ENCODE measurements at places on chromosomes 4 and X.

GRCh38 chr4:110184140-110184790 is 14.2 kb downstream of the ELOVL6 start:
- no peak for DNase-seq

DNA sequence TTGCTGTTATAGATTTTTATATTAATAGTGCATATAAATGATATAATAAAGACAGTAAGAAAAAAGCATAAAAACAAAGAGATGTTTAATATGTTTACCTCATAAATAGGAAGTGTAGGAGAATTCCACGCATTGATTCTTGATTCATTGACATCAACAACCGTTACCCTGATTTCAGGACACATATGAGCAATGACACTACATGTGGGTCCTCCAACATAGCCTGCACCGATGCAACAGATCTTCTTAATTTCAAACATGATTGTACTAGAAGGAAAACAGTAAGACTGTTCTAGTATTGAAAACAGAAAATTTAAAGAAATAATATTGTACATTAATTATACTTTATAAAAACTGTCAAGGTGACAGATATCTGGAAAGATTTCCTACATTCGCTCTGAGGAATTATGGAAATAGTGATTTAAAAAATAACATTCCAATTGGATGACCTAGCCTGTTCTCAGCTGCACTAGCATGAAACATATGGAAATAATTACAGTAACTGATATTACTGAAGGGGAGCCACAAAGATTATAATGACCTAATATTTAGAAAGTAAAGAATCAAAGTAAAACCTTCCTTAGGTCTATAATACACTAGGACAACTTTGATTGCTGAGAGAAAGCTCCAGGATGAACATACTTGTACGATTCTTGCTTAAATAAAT is 5.9 kb downstream of the UGDH start:
- no peak for DNase-seq

DNA sequence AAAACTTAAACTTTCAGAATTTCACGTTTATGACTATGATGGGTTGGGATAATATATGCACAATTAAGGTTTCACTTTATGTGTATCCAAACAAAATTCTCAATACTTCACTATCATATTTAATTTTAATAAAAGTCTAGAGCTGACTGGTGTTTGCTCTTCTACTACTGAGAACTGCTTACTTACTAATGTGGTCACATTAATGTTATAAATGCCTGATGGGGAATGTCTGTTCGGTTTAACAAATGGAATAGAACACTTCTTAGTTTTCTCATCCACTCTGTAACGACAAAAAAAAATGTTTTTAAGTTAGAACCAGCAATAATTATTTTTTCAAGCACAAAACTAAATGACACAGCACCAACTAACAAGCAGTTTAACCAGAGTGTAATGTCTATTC is 34.3 kb downstream of the CDKL2 start:
- DNase-seq, result no peak

DNA sequence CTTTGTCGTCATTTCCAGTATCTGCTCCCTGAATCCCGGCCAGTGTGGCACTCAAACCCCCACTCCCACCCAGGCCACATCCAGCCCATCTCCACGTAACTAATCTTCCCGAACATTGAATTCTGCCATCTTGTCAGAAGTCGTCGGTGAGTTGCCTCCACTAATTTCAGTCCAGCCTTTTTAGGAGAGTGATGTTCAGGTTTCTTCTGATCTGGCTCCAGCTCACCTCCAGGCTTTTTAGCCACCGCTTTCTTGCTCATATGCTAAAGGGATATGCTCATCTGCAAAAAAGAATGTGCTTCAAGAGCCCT is 1.3 kb downstream of the TMEM165 start:
- no peak for DNase-seq

- DNase-seq, result no peak
These were observed 40.8 kb downstream of the SORCS2 start for GRCh38 chr4:7233006-7233580.

GRCh38 chrX:22276781-22277180 is 4.1 kb downstream of the CBLL2 start:
- DNase-seq, result no peak

DNA sequence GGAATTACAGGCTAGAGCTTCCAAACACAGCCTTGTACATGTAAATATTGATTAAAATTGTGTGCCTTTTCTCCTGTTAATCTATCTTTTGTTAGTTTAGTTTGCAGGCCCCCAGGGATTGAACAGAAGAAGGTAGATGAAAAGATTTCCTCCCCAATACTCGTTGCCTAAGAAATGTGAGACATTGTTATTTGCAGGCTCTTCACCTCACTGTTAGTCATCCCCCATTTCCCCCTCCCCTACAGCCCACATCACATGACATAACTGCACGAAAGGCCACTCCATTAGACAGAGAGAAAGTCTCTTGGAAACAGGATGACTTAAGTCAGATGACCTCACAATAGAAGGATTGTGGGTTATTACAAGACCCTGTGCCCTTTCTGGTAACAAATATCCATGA is 13.3 kb upstream of the MID1 start:
- no peak for DNase-seq

DNA sequence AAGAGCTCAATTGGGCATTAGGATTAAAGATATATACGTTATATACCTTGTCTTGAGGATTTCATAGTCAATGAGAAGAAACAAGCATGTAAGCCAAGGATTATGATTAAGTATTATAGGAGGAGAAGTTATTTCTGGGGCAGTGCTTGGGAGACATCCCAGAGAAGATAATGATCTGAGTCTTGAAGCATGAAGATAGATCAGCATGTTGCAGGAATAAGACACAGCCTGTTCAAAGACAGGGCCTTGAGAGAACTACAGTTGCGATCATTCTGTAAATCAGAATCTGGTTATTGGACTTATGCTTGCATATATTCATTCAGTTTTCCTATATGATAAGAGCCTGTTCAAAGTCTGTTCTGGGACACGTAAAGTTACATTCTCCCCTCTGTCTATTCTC is 862.2 kb upstream of the FTHL17 start:
- DNase-seq, result no peak

GRCh38 chr4:182286035-182286434 is 42.8 kb downstream of the TENM3 start:
- no peak for DNase-seq

- DNase-seq, result no peak
These were observed 523.3 kb downstream of the SMARCA1 start for GRCh38 chrX:129000018-129000417.

- no peak for DNase-seq
These were observed 10.5 kb upstream of the RNF128 start for GRCh38 chrX:106716004-106716403.

DNA sequence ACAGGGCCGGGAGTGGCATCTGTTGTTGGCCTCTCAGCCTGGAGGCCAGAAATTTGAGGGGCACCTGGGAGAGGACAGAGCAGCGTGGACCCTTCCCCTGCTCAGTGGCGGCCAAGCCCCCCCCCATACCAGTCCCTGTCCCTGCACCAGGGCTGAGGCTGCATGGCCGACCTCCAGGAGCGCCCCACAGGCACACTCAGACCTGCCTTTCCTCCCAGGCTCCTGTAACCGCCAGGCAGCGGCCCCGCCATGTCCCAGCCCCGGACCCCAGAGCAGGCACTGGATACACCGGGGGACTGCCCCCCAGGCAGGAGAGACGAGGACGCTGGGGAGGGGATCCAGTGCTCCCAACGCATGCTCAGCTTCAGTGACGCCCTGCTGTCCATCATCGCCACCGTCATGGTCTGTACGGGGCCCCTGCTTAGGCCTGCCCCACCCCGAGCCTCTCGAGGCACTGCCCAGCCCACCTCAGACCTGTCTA is 15.3 kb downstream of the TMEM175 start:
- DNase-seq, result no peak

- no peak for DNase-seq
These were observed 58.6 kb downstream of the GATB start for GRCh38 chr4:151702256-151702655.

DNA sequence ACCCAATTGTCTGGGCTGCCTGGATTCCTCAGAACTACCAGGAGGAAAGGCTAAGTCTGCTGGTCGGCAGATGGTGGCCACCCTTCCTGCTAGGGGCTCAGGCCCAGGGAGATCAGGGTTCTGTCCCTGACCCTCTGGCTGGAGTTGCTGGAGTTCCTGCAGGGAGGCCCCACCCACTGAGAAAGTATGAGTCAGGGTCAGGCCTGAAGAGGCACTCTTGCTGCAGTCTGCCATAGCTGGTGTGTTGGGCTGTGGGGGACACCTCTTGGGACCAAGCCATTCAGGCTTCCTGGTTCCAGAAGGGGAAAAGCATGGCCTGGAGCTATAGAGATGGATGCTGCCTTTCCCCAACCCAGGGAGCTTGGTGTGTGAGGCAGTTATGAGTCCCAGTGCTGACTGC is 40.4 kb upstream of the PCDH18 start:
- DNase-seq, result no peak

GRCh38 chrX:33252306-33252825 is 41.0 kb upstream of the DMD start:
- DNase-seq, result no peak

DNA sequence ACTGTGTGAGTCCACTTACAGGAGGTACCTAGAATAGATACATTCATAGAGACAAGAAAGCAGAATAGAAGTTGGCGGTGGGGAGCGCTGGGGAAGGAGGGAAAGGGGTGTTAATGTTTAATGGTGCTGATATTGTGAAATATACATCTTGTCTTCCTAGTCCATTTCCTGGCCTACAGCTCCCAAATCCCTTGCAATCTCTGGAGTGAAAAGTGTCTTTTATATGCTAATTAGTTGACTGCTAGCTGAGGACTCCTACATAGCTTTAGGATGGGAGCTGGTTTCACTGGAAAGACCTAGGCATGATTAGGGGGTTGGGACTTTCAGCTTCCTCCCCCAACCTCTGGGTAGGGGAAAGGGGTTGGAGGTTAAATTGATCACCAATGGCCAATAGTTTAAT is 36.0 kb downstream of the FUNDC1 start:
- no peak for DNase-seq

DNA sequence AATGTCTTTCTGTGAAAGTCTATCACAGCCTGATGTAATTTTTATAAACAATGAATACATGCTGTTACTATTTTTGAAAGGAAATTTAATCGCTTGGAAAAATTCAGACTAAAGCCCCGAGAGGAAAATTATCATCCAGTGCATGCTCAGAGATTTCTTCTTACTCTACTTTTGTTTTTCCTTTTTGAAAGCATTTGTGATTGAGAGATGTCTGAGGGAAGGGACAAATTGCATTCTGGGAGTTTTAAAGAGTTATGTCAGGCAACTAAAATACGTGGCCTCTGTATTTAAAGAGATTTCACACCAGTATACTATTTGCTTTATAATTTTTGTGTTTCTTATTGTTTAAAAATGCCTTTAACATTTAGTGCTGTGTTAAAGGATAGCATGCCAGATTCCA is 1.4 kb upstream of the ZFX start:
- no peak for DNase-seq

GRCh38 chr4:118741301-118741855 is 56.2 kb downstream of the METTL14 start:
- DNase-seq, result no peak

- DNase-seq, result no peak
These were observed 13.1 kb downstream of the DCHS2 start for GRCh38 chr4:154478547-154478946.

DNA sequence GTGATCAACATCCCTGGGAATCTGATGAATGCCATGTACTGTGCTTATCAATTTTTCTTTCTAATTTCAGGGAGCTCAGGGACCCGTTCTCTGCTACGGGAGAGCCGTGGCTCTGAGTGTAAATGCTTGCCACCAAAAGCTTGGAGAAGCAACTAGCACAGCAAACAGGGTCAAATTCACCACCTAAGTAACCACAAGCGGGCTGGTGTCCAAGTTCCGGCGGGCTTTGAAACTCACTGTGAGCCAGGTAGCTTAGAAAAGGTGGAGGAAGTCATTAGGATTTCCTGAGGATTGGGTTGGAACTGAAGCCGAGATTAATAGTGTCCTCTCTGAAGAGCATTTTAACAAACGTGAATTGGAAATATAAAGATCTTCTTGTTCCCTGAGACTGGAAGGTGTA is 87.2 kb downstream of the CLDN34 start:
- DNase-seq, result no peak

GRCh38 chrX:30495468-30495867 is 82.1 kb downstream of the TASL start:
- no peak for DNase-seq

DNA sequence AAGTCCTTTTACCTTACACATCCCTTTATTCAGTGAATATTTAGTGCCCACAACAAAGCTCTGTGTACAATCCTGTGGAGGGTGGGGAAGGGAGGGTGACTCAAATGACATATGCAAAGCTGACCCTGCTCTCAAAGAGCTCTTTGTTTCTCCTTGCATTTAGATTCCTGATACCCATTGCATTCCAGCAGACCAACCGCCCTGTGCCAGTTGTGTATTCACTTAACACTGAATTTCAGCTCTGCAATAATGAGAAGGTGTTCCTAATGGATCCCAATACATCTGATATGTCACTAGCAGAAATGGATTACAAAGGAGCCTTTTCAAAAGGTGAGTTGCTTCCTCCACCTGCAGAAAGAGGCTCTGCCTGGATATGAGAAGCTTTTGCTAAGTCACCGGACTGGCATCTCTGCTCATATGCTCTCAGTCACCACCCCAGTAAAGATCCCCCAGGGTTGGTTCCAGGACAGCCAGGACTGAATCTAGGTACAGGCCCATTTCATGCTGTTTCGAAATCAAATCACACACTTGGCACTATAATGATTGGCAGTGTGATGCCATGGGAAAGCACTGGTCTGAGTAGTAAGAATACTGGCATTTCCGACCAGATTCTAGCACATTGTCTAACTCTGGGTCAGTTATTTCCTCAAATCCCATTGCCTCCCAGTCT is 17.1 kb upstream of the ANXA3 start:
- no peak for DNase-seq

DNA sequence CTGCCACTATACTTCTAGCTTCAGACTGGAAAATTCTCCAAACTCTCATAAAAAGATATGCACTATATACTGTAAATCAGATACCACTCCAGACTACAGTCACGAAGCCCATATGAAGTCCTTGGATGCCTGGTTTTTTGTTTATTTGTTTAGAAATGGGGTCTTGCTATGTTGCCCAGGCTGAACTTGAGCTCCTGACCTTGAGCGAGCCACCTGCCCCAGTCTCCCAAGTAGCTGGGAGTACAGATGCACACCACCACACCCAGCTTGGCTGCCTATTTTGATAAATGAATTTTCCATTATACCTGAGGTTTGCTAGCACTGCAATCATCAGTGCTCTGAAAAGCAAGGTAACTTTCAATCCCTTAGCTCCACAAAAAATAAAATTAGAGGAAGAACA is 53.1 kb downstream of the ELF2 start:
- no peak for DNase-seq

DNA sequence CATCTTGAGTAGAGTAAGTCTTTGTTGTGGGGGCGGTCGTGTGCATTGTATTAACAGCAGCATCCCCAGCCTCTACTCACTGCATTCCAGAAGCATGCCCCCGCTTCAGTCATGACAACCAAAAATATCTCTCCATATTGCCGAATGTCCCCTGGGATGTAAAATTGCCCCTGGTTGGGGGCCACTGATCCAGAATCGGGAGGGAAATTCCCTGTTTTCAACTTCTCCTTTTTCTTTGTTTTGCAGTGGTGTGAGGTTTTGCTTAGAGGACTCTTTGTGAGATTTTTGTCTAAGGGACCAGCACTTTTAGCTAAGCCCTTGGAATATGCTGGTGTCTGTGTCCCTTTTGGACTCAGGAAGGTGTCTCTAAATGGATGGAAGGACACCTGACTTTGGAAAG is 3.0 kb upstream of the IL13RA1 start:
- DNase-seq, result no peak

- no peak for DNase-seq
These were observed 4.2 kb downstream of the CENPVL3 start for GRCh38 chrX:51614353-51615012.

GRCh38 chrX:114905251-114905650 is 112.2 kb downstream of the IL13RA2 start:
- DNase-seq, result no peak
